M059J (cell line): ENCODE measurements at places on chromosomes 12 and 14. TPM values are rescaled to one million over a fixed set of nuclear protein-coding genes. Genes with fewer than 3 reads are reported as not detected.

GRCh38 chr12:55729819-55730818 is 1.3 kb upstream of the CD63 start:
- DNase-seq: peak; percentile 70

- DNase-seq: no peak
Measured at GRCh38 chr12:40693207-40693821, 1.1 kb downstream of the CNTN1 start.

GRCh38 chr14:69773571-69774276 is 6.8 kb downstream of the SRSF5 start:
- no peak for DNase-seq

GRCh38 chr14:49550286-49551184 is 35.6 kb downstream of the RPS29 start:
- peak; percentile 30 for DNase-seq

DNA sequence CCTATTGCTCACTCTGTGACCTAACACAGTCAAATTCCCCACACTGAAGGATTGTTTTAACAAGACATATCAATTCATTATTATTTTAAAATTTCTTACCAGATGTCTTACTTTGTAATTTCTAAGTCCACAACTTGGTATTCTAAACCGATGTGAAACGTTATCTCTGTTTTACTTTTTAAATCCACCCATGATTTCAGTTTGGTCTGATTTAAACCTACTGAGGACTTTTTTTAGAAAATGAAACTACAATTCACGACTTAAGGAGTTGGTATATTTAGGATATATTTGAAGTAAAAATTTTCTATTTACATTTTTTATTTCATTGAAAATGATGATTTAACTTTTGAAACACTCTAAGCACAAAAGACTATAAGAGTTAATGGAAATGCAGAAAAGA is 35.1 kb upstream of the GRIP1 start:
- no peak for DNase-seq

DNA sequence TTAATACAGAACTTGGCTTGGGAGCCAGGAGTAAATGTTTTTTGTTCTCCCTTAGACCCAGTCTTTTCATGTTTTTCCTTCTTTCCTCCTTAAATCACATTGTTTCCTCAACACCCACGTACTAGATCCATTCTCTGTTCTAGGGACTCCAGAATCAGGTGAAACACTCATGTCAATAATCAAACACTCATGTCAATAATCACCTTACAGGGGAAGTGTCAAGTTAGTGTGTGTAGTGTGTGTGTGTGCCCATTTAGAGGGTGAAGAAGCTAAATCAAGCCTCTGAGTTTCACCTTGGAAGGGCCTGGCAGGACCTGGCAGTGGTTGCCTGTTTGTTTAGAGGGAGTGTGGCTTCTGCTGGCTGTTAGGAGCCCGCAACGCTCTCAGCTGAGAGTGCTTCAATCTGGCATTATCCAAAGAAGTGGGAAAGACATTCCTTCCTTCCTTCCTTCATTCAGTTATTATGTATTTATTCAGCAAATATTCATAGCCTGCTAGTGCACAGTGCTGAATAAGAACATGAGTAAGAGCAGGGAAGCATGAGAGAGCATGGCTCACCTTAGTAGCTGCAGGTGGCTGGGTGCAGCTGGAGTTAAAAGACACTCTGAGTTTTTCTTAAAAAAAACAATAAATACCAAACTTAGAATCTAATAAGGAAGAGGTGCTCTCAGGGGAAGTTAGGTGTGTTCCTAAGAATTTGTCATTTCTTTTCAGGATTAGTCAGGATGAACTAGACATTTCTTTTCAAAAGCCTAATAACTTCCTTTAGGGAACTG is 17.6 kb upstream of the EID3 start:
- no peak for DNase-seq

Gene TMEM132D
- 0.05 TPM in 1 of 2 replicates, not detected in the other for total RNA-seq

Gene ASB2
- not detected in 2 replicates for total RNA-seq

Gene IGF1
- total RNA-seq: not detected in 2 replicates

Gene ITGB7
- not detected in 2 replicates for total RNA-seq

DNA sequence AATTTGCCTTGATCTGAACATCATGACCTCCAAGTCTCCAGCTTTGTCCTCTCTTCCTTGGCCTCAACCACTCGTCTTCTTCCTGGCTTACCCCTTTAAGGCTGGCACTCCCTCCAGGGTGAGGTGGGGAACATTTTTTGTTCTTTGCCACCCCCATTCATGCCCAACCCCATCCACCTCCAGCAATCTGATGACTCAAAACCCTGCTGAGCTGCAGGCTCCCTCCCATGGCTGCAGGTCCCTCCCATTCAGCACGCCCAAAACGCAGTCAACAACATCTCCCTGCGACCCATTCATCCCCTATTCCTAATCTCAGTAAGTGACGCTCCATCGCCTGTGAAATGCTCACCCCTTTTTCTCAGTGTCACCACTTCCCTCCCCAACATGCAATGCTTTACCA is 138.8 kb upstream of the PRMT8 start:
- DNase-seq: no peak

Gene AQP6
- not detected in 2 replicates for total RNA-seq

- DNase-seq: peak; percentile 20
Measured at GRCh38 chr12:62522984-62523383, 56.4 kb downstream of the MON2 start.

Gene PHETA1
- total RNA-seq: 2.3 and 3.9 TPM in 2 replicates

DNA sequence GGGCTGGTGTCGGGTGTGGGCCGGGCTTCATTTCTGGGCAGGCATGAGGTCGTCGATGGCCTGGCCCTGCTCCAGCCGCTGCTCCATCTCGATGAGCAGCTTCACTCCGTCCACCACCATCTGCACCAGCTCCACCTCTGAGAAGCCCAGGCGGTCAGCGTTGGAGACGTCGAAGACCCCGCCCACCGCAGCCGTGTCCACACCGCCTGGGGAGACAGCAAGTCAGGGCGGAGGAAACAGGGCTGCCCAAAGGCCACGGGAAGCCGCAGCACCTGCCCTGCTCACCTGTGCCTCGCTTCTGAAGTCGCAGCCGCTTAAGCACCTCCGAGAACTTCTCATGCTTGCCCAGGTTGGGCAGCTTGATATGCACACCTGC is 2.8 kb downstream of the CKB start:
- no peak for DNase-seq

- no peak for DNase-seq
Measured at GRCh38 chr14:51012055-51012454, 67.8 kb upstream of the PYGL start.

Gene CCDC77
- 10.7 and 22.4 TPM in 2 replicates for total RNA-seq

Gene LHX5
- 0.02 TPM in 1 of 2 replicates, not detected in the other for total RNA-seq

DNA sequence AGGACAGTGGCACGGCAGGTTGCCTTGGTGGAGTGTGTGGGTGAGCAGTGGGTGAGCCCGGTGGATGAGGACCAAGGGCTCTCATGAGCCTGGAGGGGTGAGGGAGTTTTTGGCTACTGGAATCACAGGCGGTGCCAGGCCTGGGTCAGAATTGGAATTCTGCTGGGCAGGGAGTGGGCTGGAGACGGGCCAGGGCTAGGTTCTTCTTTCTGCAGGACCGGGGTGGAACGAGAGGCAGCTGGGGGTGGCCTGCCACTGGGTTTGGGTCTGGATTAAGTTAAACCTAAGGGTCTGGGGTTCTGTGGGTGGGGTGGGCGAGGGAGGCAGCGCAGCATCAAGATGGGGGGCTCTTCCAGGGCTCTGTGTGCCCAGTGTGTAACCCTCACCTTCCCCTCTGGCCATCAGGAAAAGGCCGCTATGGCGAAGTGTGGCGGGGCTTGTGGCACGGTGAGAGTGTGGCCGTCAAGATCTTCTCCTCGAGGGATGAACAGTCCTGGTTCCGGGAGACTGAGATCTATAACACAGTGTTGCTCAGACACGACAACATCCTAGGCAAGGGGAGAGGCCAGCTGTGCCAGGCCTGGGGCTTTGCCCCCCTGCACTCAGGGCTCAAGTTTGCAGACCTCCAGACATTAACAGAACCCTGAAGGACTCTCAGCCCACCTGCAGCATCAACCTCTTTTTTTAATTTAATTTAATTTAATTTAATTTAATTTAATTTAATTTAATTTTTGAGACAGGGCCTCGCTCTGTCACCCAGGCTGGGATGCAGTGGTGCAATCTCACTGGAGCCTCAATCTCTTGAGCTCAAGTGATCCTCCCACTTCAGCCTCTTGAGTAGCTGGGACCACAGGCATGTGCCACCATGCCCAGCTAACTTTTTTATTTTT is 7.0 kb downstream of the ACVRL1 start:
- DNase-seq: no peak

GRCh38 chr12:95116773-95117172 is 43.4 kb upstream of the NR2C1 start:
- DNase-seq: peak; percentile 37

Gene DIO2
- total RNA-seq: 35.1 and 61.1 TPM in 2 replicates

DNA sequence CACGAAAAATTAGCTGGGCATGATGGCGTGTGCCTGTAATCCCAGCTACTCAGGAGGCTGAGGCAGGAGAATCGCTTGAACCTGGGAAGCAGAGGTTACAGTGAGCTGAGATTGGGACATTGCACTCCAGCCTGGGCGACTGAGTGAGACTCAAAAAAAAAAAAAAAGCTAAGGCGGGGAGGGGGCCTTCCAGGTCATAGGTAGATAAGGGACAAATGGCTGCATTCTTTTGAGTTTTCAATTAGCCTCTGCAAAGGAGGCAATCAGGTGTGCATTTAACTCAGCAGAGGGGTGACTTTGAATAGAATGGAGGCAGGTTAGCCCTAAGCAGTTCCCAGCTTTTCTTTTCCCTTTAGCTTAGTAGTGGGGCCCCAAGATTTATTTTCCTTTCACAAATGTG is 743 bp upstream of the AACS start:
- DNase-seq: no peak

DNA sequence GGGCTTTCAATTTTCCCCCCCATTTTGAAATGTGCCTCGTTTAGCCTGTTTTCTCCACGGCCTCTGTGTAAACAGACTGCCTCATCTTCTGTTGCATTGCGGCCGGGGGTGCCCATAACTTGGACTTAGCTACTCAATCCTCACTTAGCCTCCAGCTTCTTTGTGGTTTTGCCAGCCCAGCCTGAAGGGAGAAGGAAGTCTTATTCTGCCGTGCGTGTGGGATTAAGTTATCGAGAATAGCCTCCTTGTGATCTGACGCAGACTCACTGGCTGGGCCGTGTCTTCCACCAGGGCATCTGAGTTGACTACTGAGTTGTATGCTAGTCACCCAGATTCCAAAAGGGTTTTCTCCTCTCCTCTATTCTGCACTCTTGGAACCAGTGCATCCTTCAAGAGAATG is 8.1 kb downstream of the PRKAB1 start:
- no peak for DNase-seq

Gene CPNE6
- total RNA-seq: not detected in 2 replicates

- DNase-seq: peak; percentile 69
Measured at GRCh38 chr12:76010732-76011458, 20.7 kb downstream of the PHLDA1 start.

Gene ALG10
- total RNA-seq: 8.2 and 8.5 TPM in 2 replicates

Gene C14orf119
- total RNA-seq: 67.5 and 78.5 TPM in 2 replicates

DNA sequence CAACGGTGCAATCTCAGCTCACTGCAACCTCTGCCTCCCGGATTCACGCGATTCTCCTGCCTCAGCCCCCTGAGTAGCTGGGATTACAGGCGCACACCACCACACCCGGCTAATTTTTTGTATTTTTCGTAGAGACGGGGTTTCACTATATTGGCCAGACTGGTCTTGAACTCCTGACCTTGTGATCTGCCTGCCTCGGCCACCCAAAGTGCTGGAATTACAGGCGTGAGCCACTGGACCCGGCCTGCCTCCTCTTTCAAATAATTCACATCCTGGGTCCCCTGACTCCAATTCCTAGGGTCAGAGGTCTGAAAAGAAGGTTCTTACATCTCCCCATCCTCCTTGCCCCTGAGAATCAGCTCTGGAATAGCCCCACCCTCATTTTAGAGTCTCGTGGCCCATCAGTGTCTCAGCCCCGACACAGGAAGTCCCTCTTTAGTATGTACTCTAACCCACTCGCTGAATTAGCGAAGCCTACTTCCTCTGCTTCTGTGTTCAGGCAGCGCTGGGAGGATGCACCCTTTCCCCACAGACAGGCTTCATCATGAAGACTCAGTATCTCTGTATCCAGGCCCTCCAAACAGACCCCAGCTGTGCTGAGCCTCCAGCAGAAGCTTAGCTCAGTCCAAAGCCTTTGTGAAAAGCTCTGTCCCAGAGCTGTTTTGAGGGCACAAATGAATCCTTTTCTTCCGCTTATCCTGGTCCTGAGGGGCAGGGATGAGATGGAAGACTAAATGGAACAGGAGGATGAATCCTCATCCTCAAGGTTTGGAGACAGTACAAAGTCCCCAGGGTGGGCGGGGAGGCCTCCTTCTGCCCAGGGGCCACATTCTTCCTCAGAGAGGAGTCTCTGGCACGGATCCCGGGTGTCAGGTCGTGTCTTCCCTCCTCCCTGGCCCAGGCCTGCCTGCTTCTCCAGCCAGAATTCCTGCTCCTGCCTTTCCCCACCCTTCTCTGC is 3.5 kb downstream of the LPAR5 start:
- DNase-seq: no peak

Gene CLEC4D
- total RNA-seq: not detected in 2 replicates

DNA sequence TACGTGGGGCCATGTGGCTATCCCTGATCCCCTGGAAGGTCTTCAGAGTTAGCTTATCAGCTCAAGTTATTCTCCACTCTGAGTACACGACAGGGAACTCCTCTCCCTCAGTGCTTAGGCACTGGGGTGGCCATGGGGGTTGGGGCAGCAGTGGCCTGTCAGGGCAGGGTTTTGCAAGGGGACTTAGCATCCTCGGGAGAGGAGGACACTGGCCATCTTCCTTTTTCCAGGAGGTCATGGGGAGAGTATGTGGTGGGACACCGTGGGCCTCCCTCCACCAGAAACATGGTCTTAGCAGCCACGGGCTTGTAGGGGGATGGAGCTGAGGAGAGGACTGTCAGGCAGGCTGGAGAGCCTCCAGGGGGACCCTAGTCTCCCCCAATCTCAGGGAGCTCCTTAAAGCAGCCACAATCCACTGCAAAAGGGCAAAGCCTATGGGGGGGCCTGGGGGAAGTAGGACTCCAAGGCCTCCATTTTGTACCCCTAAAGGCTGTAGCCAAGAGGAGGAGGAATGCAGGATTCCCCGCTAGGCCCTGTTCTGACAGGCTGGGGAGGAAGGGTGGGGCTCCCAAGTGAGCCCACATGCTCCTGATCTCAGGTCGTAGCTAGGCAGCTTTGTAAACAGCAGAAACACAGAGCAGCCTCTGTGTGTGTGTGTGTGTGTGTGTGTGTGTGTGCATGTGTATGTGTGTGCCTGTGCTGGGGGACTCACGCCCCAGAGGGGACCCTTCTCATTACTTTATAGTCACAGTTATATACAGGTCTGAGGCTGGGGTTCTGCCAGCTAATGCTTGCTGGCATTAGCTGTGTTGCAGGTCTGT is 36.6 kb downstream of the KRT80 start:
- DNase-seq: peak; percentile 64

DNA sequence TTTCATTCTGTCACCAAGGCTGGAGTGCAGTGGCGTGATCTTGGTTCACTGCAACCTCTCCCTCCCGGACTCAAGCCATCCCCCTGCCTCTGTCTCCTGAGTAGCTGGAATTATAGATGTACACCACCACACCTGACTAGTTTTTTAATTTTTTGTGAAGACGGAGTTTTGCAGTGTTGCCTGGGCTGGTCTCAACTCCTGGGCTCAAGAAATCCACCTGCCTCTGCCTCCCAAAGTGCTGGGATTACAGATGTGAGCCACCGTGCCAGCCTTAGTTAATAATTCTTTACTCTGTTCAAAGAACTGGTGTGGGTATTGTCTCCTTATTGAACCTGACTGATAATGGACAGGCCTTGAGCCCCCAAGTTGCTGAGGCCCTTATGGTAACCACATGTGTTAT is 10.4 kb upstream of the KRT7 start:
- DNase-seq: no peak

GRCh38 chr14:93939304-93940229 is 12.4 kb downstream of the FAM181A start:
- peak; percentile 41 for DNase-seq
